ENCODE measurements at places on chromosomes 7 and 10.

DNA sequence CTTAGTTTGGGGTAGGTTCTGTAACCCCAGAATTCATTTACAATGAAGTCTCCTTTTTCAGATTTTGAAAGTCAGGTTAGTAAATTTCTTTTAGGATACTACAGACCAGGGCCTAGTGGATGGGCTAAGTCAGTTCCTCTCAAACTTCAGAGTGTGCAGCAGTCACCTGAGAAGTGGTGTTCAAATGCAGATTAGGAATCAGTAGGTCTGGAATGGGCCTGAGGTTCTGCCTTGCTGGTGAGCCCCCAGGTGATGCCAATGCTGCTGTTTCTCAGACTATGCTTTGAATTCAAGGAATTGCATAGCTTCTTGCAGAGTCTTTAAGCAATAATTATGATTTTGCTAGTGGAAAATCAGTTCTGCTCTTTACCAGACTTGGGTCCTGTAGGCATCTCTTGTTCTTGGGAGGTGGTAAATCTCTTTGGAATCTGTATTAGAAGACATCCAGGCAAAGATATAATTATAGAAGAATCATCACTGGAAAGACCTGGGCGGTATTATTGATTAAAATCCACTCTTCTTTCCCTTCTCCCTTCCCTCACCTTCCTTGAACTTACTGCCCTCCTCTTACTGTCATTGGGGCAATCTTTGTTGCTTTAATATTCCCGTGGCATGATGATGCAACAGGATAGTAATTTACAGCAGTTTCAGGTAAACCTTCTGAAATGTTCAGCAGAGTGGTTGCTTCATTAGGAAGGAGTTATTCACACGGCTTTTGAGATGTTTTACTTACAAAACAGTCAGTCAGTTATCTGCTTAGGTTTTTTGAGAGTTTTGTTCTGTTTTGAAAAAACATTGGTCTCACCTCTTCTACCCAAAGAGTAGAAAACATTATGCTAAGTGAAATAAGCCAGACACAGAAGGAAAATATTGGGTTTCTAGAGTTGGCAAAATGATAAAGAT lies 87.2 kb downstream of the NRF1 start:
- no peak for DNase-seq

- DNase-seq: peak; percentile 17
These were observed 4.8 kb downstream of the ELOVL3 start for GRCh38 chr10:102230861-102231356.

- DNase-seq: no peak
These were observed 165.6 kb upstream of the PRR15 start for GRCh38 chr7:29398011-29398410.

DNA sequence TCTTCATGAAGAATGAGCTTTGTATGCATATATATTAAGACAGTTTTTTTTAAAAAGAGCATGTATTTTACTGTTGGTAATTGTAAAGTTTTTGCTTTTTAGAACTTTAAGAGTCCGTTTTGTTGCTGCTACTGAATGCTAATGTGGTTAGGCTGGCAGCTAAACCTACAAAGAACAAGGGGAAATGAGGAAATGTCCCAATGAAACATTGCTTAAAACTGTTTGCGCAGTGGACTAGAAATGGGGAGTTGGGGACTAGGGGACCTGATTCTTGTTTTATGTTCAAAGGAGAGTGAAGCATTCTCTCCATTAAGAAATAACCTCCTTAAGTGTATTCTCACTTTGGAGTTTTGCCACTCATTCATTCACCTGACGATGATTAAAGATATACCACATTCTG lies 5.7 kb downstream of the NRF1 start:
- DNase-seq: no peak

DNA sequence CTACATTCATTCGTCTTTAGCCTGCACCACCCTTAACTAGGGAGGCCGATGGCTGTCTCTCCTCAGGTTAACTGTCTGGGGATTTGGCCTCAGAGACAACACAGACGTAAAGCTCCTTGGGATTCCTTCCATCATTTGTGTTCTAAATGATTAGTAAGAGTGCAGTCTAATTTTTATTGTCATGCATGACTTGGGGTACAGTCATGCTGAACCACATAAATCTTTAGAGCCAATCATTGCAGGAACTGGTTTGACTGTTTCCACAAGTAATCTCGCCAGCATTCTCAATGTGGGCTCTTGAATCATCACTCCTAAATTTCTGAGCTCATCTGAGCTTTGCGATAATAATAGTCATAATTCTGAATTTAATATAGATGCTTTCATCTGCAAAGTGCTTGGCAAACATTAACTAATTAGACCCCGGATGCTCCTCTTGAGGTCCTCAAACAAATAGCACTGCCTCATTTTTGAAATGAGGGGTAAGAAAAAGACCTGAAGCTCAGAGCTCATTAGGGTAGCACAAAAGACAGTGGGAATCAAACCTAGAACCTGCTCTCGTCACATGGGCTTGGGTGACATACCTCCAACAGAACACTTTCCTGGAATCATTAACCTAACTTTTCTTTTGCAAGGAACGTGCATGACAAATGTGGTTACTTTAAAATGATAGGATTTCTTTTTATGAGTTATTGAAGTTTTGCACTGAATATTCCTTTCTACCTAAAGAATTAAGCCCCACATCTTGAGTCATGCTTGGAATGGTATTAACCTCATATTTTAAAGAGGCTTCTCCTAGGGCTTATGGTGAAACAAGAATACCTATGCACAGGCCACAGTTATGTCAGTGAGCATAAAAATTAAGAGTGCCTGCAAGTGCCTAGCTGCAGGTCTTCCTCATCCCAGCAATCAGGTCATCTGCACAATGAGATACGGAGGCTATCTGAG lies 118.9 kb upstream of the NRP1 start:
- DNase-seq: no peak

DNA sequence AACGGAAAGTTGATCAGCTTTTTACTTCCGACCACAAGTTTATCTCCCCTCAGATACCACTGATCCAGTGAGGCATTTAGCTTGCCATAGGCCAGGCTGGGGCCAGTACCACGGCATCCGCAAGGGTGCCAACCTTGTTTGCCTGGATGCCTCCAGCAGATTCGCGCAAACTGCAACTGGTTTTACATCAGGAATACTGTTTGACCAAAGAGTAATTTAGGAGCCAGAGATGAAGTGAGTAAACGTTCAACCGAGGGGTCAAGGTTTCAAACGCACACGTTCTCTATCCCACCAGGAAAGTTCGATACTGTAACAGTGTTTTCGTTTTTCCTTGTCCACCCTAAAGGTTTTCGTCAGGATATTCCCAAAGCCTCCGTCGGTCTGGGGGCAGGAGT lies 266 bp upstream of the MDFIC start:
- no peak for DNase-seq

DNA sequence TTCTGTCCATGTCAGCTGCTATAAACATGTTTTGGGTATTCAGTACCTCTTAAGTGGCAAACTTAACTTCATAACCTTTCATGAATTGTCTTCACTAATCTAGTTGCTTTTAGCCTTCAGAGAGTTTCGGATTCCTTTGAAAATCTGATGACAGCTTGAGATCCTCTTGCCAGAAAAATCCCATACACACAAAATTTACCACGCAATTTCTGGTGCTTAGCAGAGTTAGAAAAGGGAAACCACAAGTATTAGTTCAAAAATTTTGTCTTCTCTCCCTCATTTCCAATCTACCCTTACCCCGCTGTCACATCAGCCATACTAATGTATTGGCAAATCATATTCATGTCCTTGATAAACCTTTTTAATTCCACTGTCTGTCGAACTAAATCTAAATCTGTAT lies 72.7 kb upstream of the TMEM106B start:
- no peak for DNase-seq

GRCh38 chr7:20089431-20089830 lies 127.8 kb downstream of the MACC1 start:
- DNase-seq: no peak

DNA sequence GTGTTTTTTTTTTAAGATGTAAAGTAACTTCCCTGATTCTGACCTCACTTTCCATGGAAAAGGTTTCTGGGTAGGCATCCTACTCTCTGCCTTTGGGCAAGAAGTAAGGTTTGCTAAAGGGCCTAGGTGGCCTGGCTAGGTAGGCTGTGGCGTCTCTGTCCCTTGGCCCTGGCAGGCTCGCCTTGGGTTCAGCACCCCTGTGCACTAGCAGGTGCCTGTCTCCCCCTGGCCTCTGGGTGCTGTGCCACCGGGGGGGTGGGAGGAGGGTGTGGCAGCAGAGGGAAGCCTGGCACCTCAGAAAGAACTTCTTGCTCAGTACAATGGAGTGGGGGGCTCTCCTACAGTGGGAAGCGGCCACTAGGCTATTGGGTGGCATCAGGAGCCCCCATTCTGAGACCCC lies 14.0 kb downstream of the TECPR1 start:
- no peak for DNase-seq

DNA sequence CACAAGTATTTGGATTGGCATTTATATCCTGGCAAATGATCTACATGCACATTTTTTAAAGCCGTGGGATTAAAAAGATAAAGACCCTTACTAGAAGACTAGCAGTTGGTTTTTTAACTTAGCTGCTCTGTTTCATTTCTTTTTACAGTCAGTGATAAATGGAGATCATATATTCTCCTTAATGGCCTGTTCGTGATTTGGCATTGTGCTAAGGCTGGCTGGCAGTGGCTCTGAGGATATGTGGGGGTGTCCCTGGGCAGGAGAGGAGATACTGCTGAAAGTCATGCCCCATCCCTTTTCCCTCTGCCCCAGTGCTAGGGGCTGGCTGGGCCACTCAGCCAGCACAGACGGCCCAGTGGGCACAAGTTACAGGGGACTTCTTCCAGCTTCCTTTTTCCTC lies 341.7 kb downstream of the PRPF18 start:
- DNase-seq: no peak

DNA sequence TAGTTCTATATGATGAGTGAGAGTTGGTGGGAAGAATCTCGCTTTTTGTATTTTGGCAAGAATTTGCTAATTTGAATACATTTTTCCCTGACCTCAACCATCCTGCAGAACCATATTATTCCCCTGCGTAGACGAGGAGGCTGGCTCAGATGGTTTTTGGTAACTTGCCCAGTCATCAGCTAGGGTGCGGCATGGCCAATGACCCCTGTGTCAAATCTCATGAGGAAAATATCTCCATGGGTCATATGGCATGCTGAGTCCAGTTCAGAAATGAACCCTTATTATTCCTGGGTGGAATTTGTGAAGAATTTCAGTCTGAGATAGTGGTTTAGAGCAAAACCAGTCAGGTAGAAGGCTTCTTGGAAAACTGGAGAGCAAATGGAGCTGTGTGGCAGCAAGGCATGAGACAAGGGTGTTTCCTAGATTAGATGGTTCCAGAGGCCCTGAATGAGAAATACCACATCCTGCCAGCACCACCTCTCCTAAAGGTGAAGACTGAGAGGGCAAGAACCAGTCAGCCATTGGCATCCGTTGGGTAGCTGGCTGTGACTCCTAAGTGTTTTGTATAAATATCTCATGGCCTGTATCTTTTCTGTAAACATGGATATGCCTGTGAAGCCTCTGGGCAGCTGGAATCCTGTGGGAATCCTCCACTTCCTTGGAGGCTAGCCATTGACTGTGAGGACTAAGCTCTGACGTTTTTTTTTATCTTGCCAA lies 5.8 kb upstream of the UPP1 start:
- peak; percentile 85 for DNase-seq
